ENCODE measurements at places on chromosomes 11 and 22. TPM values are rescaled to one million over a fixed set of nuclear protein-coding genes. Genes with fewer than 3 reads are reported as not detected.

- H3K27me3 ChIP-seq = no peaks in the 10 kb centered on the region
- peaks cover 53% of the 10 kb centered on the region for H3K4me1 ChIP-seq
- H3K27ac ChIP-seq = peak overlapping the region; percentile 80
- no peaks in the 10 kb centered on the region for H3K36me3 ChIP-seq
Observed at GRCh38 chr22:27108425-27109114, 451.2 kb downstream of the MIAT start.

DNA sequence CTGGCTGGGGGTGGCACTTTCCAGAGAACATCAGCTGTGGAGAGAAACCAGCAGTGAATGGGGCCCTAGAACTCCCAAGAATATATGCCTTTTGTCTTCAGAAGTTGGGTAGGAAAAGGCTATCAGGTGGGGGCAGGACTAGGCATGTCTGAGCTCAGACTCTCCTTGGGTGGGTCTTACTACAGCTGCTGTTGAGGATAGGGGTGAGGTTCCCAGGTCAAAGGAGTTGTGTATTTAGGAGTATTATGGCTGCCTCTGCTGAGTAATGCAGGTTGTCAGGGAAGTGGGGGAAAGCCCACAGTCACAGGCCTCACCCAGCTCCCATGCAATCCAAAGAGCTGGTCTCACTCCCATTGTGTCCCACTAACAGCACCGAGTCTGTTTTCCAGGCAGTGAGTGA is 26.1 kb downstream of the SLC22A9 start:
- no peak overlapping the region for H3K4me3 ChIP-seq
- H3K27me3 ChIP-seq = no peaks in the 10 kb centered on the region
- no peaks in the 10 kb centered on the region for H3K36me3 ChIP-seq

GRCh38 chr11:25350899-25351803 is 854.3 kb downstream of the LUZP2 start:
- no peak for DNase-seq
- H3K36me3 ChIP-seq = no peaks in the 10 kb centered on the region
- no peaks in the 10 kb centered on the region for H3K4me1 ChIP-seq
- no peak overlapping the region for H3K4me3 ChIP-seq
- no peak overlapping the region for H3K27ac ChIP-seq

- DNase-seq = no peak
- no peaks in the 10 kb centered on the region for H3K27me3 ChIP-seq
Observed at GRCh38 chr11:65530157-65530496, 5.2 kb downstream of the SCYL1 start.

GRCh38 chr11:94638902-94639373 is 71.8 kb downstream of the PIWIL4 start:
- no peaks in the 10 kb centered on the region for H3K4me1 ChIP-seq
- no peaks in the 10 kb centered on the region for H3K36me3 ChIP-seq
- no peak for DNase-seq
- peak overlapping the region; percentile 19 for H3K27ac ChIP-seq

DNA sequence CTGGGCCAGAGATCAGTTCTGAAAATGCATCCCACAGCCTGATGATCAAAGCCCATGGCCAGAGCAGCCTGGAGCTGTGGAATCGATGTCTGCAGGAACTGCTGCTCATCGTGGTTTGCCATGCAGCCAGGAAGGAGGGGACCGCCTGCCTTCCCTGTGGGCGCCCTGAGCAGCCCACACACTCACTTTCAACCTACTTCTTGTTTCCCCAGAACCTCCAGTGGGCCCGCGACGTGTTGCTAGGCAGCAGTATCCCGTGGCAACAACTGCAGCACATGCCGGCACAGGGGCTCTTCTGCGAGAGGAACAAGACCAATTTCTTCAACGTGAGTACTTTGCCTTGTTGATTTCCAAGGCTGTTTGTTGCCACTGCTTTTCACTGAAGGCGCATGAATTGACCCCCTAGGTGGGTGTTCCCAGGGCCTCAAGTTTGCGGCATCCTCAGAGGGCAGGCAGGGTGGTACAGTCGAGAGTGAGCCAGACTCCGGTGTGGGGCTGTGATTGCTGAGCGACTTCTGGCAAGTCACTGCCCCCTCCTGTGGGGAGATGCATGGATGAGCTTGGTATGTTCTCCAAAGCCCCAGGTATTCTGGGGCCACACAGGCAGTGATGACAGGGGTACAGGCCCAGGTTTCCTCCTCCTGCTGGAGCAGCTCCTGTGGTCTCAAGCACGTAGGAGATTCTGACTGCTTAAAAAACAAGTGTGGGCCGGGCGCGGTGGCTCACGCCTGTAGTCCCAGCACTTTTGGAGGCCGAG is 47.0 kb upstream of the SUSD2 start:
- no peak overlapping the region for H3K27ac ChIP-seq
- peaks cover 11% of the 10 kb centered on the region for H3K4me1 ChIP-seq
- H3K27me3 ChIP-seq = no peaks in the 10 kb centered on the region
- peaks cover 6% of the 10 kb centered on the region for H3K36me3 ChIP-seq

Gene NELL1
- total RNA-seq = 0.78 TPM

Gene CRACR2B
- total RNA-seq = 9.6 TPM

Gene TUB
- total RNA-seq = 6.9 TPM

Gene ZC3H7B
- 41.7 TPM for total RNA-seq

Gene RASGRP2
- 89.1 TPM for total RNA-seq

Gene FOLR2
- 118 TPM for total RNA-seq

Gene IL17REL
- total RNA-seq = not detected

Data from thoracic aorta (tissue), 2 donors.